ENCODE measurements at places on chromosomes 5 and 9.

GRCh38 chr5:40679913-40680681 lies at the start of gene PTGER4:
Gene PTGER4 (plus strand): TSS chr5:40679915. CDS start chr5:40680994, 1,079 bp downstream.
- DNase-seq = no peak

DNA sequence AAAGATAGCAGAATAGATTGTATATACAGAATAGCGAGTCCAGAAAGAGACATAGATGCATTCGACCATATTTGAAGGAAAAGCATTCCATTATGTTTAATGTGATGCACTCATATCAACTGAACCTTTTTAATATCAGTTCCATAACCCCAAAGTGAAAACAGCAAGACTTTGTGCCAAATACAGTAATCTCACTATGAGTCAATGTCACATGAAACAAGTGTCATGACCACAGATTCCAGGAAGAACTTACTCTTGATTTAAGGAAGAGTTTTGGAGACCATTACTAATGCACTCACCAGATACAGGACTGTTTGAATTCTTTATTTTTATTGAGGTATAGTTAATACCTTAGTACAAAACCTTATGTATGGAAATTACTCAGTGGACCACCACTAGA lies 220.5 kb downstream of the SH3GL2 start:
- DNase-seq = no peak

DNA sequence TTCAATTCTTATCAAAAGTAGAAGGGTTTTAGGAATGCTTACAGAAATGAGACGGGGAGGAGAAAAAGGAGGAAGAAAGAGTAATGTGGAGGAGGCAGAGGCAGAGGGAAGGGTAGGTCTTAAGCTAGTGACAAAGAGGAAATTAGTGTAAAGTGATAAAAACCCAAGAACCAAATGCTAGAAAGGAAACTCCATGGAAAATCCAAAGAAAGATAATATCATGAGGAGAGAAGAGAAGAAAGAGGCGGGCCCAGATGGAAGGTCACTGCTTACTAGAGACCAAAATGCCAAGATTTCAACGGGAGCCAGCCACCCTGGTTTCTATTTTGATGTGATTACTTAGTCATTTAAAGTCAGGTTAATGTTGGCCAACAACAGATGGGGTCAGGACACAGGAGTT lies 68.6 kb upstream of the IL12B start:
- no peak for DNase-seq

GRCh38 chr9:123346026-123346425 lies 10.0 kb upstream of the CRB2 start:
- DNase-seq = no peak

GRCh38 chr9:36730414-36730813 lies 157.7 kb downstream of the MELK start:
- DNase-seq = no peak

DNA sequence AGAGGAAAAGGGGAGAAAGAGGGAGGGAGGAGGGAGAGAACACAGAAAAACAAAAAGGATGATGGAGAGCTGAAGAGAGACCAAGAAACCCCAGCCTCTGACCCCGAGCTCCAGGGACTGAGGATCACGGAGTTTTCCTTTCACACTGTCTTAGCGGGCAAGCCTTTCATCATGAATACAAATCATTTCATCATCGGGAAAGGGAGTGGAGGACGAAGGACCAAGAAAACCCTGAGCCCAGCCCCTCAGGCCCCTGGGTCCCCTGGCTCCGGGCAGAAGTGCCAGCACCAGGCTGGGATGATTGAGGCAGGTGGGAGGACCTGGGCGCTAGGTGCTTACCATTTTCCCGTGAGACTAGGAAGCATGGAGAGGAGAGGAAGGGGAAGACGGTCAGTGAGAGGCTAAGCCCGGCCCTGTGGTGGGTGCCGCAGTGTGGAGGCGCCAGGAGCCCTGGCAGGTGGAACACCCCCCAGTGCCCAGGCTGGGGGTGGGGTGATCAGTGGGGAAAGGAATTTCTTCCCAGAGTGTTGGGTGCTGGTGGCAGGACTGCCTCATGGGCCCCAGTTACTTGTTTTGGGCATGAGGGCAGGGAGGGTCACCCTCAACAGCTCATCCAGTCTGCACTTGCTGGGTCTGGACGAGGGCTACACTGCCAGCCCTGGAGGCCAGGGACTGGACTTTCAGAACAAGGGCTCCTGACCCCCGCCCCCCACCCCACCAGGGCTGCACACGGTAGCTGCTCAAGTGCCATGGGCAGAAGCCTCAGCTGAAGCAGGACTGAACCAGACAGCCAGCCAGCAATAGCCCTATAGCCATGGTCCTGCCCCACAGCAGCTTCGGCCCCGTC lies 49.0 kb upstream of the SARDH start:
- DNase-seq = no peak

GRCh38 chr5:68447136-68447929 lies 231.8 kb downstream of the PIK3R1 start:
- no peak for DNase-seq

DNA sequence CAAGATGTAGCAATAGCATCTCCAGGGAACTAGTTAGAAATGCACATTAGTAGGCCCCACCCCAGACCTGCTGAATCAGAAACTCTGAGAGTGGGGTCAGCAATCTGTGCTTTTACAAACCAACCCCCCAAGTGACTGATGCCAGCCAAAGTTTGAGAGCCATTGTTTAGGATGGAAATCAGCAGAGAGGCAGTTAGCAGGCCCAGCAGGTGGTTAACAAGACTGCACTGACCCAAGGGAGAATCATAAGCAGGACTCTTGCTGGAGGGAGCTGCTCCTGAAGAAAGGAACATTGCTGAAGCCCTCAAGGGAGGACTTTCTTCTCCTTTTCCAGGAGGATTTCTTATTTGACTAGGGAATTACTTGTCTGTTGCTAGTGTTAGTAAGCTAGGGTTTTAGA lies 74.2 kb upstream of the SLC12A2 start:
- DNase-seq = no peak

DNA sequence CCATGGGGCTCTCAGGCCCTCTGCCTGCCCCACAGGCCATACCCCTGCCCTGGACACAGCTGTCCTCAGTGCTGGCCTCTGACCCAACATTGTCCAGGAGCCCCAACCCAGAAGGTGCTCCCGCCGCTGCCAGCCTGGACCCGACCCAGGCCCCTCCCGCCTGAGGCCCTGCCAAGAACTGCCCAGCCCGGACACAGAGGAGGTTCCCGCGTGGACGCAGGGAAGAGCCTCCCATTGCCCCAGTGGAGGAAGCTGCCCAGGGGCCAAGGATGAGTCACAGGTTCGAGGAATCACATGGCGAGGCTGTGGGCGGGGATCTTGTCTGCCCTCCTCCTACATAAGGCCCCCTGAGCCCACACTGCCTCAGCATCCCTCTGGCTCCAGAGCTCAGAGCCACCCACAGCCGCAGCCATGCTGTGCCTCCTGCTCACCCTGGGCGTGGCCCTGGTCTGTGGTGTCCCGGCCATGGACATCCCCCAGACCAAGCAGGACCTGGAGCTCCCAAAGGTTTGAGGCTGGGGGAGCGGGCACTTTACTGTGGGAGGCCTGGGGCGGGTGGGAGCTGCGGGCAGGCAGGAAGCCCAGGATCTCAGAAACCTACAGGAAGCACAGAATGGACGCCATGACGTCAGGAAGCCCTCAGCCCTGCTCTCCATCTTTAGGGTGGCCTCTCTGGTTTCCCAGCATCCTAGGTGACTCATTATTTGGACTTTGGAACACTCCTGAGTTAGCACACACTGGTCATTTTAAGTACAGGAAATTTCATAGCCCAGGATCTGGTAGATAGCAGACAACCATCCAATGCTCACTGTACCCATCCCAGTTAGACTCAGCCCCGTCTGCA lies at the start of gene PAEP:
Gene PAEP, plus strand, starts transcription at position 366 of the 844 bp plus-strand sequence.
- no peak for DNase-seq

DNA sequence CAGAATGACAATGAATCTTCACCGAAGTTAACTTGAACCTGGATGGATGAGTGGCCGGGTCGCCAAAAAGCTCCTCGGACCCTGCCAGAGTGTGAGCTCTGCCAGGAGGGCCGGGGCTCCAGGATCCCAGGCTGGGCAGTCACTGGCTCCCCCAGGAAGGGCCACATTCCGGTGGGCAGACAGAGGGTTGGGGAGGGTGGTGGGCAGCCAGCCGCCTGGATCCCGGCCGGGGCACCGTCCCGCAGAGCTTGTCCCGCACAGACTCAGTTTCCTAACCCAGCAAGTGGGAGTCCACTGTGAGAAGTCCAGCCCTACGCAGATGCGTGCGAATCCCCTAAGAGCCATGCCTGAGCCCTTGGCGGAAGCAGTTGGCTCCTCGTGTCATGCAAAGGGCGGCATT lies 10.3 kb upstream of the NOTCH1 start:
- no peak for DNase-seq

DNA sequence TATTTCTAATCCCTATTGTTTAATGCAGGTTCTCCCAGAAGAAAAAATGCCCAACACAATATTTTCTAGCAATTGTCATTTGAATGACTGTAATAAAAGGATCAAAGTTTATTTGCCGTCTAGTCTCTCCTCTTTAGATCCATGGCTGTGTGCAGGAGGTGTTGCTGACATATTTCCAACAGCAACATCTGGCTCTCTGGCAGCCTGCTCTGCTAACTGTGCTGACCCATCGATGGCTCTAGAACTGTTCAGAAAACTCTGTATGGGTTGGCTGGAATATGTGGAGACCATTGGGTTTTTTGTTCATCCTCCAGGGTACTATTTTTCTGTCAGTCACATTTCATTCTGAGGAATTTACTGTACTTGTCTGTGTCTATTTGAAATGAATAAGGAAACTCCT lies 202.0 kb upstream of the SLC27A6 start:
- DNase-seq = no peak

DNA sequence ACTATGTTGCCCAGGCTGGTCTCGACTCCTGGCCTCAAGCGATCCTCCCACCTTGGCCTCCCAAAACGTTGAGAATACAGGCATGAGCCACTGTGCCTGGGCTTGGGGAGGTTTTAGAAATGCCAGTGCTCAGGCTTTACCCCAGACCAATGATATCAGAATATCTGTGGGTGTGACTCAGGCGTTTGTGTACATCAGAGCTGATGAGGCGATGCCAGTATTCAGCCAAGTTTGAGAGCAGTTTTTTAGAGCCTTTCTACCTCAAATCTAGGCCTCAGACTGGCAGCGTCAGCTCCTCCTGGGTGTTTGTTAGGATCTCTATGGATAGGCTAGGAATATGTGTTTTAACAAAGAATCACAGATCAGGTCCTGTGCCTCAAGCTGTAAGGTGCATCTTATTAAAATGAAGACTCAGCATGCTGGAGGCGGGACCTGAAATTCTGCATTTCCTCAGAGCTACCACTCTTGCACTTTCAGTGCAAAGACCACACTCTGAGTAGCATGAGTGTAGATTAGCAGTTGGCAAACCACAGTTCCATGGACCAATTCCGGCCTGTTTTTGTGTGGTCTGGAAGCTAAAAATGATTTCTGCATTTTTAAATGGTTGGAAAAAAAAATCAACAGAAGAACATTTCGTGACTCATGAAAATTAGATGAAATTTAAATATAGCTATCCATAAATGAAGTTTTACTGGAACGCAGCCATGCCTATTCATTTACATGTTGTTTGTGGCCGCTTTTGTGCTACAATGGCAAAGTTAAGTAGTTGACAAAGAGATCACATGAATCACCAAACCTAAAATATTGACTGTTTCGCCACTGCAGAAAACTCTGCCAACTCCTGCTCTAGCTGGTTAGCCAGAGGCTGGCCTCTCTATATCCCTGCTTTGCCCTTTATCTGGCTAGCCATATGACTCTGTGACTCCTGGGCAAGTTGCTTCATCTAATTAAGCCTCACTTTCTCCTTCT lies 92.2 kb downstream of the KLF4 start:
- DNase-seq = no peak

DNA sequence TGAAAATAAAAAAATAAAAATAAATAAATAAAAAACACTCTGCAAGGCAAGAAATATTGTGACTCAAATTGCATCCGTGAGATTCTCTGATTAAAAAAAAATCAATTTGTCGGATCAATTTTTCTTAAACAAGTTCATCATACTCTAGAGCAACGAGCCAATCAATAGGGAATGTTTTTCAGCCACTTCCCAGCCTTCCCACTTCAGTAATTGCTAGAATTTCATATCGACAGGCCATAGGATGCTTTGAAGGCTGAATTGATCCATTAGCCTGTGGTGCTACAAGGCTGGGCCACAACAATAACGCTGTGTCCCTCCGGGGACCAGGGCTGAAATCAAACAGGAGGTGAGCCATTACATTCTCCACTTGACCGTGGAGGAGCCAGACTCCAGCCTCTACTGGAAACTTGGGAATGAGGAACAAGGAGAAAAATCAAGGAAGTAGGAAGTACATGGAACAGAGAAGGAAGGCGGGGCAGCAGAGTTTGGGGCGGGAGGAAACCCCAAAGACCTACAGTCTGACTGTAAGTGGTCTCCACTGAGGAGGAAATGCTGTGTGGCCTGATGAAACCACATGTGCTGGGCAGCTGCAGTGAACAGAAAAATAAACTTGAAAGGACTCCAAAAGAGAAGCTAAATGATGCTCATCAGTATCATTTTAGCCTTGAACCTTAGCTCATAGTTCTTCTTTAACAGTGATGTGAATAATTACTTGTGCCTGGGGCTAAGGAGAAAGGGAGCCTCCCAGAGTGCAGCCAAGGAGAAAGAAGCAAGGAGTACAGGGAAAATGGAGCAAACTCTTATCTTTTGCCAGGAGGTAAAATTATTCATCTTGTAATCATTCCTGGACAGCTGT lies 308.6 kb downstream of the TLE1 start:
- no peak for DNase-seq

- no peak for DNase-seq
Observed at GRCh38 chr5:157571357-157571827, 4.2 kb downstream of the ADAM19 start.

GRCh38 chr5:142072488-142072887 lies 36.1 kb upstream of the NDFIP1 start:
- no peak for DNase-seq

DNA sequence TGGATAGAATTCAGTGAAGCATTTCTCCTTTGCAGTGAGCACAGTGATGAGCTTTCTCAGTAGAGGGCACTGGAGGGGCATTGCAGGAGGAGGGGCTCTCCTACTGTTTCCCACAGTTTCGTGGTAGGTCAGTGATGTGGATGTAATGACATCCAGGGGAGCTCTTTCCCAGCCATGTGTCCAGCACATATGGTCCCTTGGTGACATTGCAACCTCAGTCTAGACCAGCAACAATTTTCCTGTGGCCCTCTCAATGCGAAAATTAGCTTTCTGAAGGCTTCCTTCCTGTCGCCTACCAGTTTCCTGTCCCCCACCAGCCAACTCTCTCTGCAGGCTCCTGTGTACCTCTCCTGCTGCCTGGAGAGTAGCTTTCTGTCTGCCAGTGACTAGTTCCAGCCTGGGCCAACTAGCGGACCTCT lies 6.9 kb upstream of the PDCL start:
- DNase-seq = no peak

GRCh38 chr5:170113522-170113900 lies 7.8 kb downstream of the FOXI1 start:
- no peak for DNase-seq

- no peak for DNase-seq
Observed at GRCh38 chr5:159043590-159043989, 56.1 kb downstream of the EBF1 start.

DNA sequence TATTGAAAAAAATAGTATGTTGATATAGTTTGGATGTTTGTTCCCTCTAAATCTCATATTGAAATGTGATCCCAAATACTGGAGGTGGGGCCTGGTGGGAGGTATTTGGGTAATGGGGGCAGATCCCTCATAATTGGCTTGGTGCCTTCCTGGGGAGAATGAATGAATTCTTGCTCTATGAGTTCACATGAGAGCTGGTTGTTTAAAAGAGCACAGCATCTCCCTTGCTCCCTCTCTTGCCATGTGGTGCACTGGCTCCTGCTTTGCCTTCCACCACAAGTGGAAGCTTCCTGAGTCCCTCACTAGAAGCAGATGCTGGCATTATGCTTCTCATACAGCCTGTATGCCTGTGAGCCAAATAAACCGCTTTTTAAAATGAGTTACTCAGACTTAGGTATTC lies 154.8 kb downstream of the ADAMTS6 start:
- DNase-seq = no peak

- no peak for DNase-seq
Observed at GRCh38 chr5:139524446-139524845, 36.7 kb upstream of the UBE2D2 start.
